ENCODE measurements at places on chromosomes 4 and X. TPM values are rescaled to one million over a fixed set of nuclear protein-coding genes. Genes with fewer than 3 reads are reported as not detected.

The RPL39 gene
- total RNA-seq, result 733 TPM

The GPR173 gene
- 3.2 TPM for total RNA-seq

The NFKB1 gene
- 28.7 TPM for total RNA-seq

The PRR32 gene
- 0.89 TPM for total RNA-seq

The STARD8 gene
- total RNA-seq, result 6.5 TPM

The UCP1 gene
- not detected for total RNA-seq

The RHOH gene
- total RNA-seq, result 0.78 TPM

The MAGEB1 gene
- not detected for total RNA-seq

The MRFAP1L1 gene
- 48.6 TPM for total RNA-seq
